Activated T-cell treated with anti-CD3 and anti-CD28 coated beads, Interleukin-2, amount 50 U/mL, for 72 hours (primary cell): ENCODE measurements at places on chromosomes 12 and 14. TPM values are rescaled to one million over a fixed set of nuclear protein-coding genes. Genes with fewer than 3 reads are reported as not detected.

- no peak for DNase-seq
These were observed 162.0 kb downstream of the FOXN3 start for GRCh38 chr14:89255012-89255411.

Gene KRT6C
- total RNA-seq: not detected

DNA sequence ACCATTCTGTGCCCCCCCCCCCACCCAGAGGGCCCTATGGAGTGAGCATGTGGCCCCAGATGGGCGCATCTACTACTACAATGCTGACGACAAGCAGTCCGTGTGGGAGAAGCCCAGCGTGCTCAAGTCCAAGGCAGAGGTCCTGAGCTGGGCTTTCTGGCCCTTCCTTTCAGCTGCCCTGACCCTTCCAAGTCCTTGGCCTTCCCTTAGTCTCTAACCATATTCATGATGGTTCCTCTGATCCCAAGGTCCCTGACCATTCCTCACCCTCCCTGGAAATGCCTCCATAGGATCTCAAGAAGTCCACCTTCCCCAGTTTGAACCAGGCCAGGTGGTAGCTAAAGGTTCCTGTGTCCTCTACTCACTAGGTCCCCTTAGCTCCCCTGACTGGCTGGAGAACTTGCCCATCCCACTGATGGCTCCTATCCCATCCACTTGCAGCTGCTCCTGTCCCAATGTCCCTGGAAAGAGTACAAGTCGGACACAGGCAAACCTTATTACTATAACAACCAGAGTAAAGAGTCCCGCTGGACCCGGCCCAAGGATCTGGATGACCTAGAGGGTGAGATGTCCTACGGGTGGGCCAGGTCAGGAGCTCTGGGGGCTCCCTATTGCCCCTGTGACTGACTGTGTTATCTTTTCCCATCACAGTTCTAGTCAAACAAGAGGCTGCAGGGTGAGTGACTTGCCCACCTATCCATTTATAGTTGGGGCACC is 9.8 kb downstream of the PRPF40B start:
- no peak for DNase-seq

- no peak for DNase-seq
These were observed 4.8 kb downstream of the CD163 start for GRCh38 chr12:7498809-7499208.

Gene COCH
- 1.6 TPM for total RNA-seq

DNA sequence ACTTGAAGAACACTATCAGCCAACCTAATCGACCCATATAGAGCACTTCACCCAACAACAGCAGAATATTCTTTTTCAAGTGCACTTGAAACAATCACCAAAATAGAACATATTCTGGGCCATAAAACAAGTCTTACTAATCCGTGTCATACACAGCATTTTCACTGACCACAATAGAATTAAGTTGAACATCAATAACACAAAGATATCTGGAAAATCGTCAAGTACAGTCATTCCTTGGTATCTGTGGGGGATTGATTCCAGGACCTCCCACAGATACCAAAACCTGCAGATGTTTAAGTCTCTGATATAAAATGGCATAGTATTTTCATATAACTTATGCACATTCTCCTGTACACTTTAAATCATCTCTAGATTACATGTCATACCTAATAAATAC is 295.7 kb downstream of the BCL11B start:
- no peak for DNase-seq

- no peak for DNase-seq
These were observed 8.6 kb upstream of the YY1 start for GRCh38 chr14:100230361-100230760.

Gene KRT3
- not detected for total RNA-seq

Gene NELL2
- 66.0 TPM for total RNA-seq

Gene SLCO1A2
- total RNA-seq: not detected

GRCh38 chr12:100753837-100754236 is 40.7 kb upstream of the ANO4 start:
- no peak for DNase-seq

DNA sequence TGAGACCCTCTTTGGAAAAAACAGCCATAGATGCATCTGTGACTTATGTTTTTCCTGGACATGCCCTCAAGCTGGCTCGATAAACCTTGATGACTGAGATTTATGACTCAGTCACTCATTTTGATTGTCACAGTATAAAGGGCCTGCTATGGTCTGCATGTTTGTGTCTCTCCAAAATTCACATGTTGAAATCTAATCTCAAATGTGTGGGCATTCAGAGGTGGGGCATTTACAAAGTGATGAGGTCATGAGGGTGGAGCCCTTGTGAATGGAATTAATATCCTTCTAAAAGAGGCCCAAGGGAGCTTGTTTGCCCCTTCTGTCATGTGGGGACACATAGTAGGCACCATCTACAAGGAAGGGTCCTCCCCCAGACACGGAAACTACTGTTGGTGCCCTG is 372.9 kb downstream of the APAF1 start:
- DNase-seq: no peak

GRCh38 chr14:68079941-68080697 is 260.5 kb downstream of the RAD51B start:
- no peak for DNase-seq

Gene RERG
- not detected for total RNA-seq

- DNase-seq: no peak
These were observed 18.1 kb downstream of the NUAK1 start for GRCh38 chr12:106120519-106121105.

Gene KNTC1
- 154 TPM for total RNA-seq

DNA sequence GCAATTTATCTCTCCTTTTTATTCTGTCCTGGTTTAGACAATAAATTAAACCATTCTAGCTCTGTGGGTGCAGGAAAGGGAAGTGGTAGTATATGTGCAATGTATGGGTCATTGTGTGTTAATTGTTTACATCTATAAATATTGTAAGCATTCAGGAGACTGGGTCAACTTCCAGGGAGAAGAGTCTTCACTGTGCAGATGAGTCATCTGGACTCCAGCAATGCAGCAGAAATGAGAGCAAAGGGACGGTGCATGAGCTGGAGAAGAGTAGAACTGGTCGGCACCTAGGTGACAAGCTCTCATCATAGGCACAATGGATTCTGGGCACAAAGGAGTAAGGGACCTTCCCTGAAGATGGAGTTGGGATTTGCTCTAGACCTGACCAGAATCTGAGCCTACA is 211.1 kb upstream of the DAAM1 start:
- no peak for DNase-seq

- DNase-seq: no peak
These were observed 44.0 kb downstream of the C12orf50 start for GRCh38 chr12:87985069-87985675.

Gene IL26
- total RNA-seq: 1.6 TPM

DNA sequence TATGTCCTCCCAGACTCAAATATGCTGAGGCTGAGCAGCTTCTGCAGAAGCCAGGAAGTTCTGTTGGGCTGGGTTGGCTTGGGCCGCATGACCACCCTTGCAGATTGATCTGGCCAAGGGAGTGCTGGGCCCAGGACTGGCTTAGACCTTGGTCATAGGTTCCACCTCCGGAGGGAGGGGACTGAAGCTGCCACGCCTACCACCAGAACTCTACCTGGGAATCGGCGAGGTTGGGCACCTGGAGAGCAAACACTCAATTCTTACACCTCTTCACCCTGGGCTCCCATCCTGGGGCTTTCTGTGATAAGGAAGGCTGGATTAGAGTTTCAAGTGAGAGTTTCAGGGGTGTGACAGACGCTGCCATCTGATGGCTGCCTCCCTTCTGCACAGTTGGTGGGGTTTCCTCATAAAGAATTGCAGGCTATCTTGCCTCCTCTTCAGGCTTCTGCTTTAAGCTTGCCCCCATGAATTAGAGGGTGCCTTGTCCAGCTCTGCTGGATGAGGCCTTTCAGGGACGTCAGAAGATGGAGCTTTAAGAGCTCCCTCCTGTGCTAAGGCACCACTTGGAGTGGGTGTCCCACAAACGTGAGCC is 5.8 kb downstream of the SLC24A4 start:
- no peak for DNase-seq

- peak; percentile 50 for DNase-seq
These were observed 20.8 kb upstream of the FBLN5 start for GRCh38 chr14:91968280-91968679.

DNA sequence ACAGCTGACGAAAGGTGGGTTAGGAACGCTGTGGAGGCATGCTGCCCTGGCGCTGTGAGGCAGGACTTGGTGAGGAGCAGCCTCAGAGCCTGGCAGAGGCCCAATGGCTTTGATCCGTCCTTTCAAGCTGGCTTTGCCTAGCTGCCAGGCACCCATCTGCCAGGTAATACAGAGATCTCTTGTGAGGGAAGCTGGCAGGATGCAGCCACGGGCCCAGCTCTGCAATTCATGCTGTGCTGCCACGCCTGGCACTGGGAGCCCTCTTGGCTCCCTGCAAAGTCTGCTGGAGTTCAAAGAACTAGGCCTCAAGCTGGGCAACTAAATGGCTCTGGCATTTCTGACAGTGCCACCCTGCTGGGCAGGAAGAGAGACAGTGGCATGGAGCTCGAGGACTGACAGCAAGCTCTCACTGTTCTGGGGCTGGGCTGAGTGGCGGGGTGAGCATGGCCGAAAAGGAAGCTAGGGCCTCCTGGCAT is 18.7 kb downstream of the IQSEC3 start:
- DNase-seq: no peak

DNA sequence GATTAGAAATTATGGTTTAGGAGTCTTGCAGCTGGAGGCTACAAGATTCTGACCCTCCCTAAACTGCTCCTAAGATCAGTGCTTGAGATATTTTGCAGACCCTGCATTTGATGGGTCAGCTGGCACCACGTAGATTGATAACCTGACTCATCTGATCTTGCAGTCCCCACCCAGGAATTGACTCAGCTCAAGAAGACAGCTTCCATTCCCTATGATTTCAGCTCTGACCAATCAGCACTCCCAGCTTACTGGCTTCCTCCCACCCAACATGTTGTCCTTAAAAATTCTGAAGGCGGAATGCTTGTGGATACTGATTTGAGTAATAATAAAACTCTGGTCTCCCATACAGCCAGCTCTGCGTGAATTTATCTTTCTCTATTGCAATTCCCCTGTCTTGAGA is 23.2 kb upstream of the MTHFD1 start:
- DNase-seq: no peak

DNA sequence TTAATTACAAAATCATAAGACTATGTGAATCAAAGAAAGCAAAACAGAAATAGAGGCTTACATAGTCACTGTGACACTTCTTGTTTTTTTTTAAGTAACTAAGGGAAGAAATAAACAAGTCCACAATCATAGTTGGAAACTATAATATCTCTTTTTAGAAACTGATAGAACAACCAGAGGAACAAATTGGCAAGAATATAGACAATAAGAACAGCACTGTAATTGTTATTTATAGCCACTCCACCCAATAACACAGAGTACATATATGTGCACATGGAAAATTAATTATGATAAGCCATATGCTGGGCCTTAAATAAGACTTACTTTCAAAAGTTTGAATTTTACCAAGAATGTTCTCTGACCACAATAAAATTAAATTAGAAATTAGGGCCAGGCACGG is 101.1 kb downstream of the PLEKHG7 start:
- no peak for DNase-seq

Gene SLC25A47
- total RNA-seq: not detected

Gene MEG3
- not detected for total RNA-seq

DNA sequence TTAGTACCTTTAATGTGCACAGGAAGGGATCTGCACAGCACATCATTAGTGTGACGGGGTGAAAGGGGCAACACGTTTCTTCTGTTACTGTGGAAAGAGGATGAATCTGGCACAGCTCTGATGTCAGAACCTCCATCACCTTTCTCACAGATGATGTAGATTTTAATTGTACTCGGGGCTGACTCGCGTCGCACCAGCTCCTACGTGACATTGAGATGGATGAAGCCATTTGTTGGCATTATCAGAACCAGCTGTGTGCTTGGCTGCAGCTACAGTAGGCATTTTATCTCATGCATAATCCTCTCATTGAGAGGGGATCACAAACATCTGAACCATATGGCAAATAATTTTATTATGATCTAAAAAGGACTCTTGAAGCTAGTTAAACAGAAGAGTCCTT is 173.6 kb downstream of the PDZRN4 start:
- DNase-seq: no peak

DNA sequence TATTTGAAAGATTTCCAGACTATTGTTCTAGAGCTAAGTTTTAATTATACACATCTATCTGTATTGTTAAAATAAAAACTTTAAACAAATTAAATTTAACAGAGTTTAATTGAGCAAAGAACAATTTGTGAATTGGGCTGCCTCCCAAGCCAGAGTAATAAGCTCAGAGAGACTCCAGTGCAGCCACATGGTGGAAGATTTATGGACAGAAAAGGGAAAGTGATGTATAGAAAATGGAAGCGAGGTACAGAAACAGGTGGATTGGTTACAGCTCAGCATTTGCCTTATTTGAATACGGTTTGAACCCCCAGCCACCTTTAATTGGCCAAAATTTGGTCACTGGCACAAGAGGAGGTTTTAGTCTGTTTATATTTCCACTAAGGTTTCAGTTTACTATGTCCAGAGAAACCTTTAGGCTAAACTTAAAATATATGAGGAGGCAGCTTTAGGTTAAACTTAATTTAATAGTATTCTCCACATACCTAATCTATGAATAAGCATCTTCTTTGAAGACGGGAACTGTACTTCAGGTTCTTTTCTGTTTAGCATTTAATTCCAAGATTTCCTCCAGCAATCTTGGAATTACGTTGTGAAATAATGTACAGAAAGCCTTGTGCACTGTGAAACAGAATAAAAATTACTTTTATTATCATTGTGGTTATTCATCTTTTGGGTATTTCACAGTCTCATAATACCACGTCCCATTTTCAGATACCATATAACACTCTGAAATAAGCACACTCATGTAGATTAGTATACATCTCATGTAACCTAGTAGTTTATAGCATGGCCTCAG is 19.4 kb downstream of the SRGAP1 start:
- DNase-seq: no peak

Gene CCDC196
- total RNA-seq: not detected

DNA sequence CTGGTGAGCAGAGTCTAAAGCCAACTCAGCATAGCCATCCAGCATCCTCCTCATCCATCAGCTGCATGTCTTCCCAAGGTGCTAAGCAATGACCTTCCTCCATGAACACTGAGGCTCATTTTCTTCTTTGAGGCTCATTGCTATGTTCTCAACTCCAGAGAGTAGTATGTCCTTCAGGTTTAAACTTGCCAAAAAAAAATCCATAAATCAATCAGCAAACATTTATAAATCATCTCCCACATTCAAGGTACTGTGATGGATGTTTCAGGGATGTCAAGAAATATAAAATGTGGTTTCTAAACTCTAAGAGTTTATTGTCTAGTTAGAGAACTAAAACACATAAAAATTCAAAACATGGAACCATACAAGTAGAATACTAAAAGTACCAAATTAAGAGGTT is 29.8 kb upstream of the MDM1 start:
- DNase-seq: no peak
